ENCODE measurements at places on chromosomes 5 and 9.
A peak's percentile ranks its signal among the peaks of the same experiment; 100 is the strongest.

GRCh38 chr9:126631254-126631653 is 17.5 kb downstream of the LMX1B start:
- no peak for DNase-seq

DNA sequence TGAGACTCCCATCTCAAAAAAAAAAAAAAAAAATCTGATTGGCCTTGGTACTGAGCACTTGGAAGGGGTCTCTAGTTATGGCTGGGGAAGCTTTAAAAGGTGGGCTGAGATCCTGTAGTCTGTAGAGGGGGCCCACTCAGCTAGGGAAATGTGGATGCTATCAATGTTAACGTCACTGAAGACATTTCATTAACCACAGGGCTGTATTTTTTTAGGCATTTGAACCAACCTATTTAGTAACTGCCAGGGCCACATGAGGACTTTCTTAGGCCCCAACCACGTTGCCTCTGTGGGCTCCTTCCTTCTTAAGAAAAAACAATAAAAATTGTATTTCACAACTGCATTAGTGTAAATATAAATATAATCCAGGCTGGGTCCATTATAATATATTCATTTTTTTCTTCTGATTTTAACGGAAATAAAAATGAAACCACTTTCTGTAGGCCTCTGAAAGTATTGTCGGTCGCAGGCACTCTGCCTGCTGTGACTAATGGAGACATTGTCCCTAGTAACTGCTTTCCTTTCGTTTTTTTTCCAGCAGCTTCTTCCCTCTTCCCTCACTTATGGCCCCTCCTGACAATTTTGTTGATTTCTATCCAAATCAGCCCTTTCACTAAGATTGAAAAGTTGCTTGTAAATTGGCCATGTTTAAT is 71.6 kb downstream of the GCNT1 start:
- DNase-seq: no peak

DNA sequence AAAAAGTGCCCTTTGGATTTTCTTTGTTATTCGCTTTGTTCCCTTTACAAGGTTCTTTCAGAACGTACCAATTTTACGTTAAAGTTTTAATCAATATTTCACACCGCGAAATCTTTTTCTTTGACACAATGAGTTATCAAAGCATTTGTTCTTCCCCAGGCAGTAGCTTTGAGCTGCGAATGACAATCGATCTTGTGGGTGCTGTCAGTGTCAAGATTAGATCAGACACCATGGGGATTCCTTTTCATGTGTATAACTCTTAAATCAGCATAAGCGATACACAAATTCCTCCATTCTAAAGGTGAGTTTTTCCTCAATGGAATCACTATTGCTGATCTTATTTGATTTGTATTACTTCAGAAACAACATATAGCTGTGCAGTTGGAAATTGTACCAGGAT is 145.5 kb downstream of the ST8SIA4 start:
- no peak for DNase-seq

DNA sequence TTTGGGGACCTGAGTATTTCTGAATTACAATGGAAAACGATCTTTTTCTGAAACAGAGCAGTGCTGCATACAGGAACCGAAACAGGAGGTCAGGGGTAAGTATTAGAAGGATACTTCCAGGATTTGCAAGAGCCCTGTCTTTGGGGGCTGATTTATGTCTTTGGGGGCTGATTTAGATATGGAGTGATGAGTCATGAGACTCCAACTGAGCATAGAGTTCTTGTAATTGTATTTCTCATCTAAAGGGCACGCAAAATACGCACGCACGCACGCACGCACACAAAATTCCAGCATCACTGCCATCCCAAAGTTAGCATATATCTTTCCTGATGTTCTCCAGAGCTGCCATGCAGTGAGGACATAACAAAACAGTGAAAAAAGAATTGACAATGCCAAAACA is 414.8 kb upstream of the CCNH start:
- DNase-seq: no peak

DNA sequence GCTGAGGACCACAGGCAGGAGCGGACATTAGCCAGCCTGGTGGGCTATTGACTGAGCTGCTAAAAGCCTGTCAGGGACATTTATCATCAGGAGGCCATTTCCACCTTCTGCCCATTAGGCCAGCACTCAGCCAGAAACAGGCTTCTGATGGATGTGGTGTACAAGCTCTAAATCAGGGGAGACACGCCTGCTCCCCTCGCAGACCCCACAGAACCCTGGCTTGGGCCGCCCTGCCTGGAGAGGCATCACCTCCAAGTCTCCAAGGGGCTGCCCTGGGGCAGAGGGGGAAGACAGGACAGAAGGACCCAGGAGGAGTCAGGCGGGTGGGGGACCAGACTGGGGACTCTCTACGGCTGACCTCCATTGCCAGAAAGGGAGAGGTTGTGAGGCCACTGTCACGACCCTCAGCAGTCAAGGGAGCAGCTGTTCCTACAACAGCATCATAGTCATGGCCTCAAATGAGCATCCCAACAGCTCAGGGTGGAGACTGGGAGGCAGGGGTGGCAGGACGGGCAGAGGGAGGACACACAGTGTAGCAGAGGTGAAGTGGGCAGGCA is 24.0 kb upstream of the TRIM14 start:
- DNase-seq: no peak

DNA sequence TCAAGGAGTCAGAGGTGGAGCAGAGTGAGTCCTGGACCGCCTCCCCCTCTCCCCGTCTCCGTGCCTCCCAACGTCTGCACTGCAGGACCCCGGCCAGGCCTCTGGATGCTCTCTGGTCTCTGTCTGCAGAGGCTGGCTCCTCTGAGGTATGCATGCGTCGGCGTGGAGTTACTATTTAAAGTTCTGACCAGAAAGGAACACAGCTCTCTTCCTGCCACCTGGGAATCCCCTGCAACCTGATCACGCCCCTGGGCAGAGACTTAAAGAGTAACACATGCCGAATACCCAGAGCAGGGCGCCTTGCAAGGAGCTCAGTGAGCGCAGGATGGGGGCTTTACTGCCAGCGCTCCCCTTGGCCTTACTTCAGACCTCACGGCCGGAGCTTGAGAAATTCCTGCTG is 16.0 kb downstream of the ANXA6 start:
- no peak for DNase-seq

- no peak for DNase-seq
These were observed 260.3 kb upstream of the DAPK1 start for GRCh38 chr9:87237336-87237735.

GRCh38 chr9:129353697-129354336 is 175.8 kb upstream of the IER5L start:
- DNase-seq: no peak

DNA sequence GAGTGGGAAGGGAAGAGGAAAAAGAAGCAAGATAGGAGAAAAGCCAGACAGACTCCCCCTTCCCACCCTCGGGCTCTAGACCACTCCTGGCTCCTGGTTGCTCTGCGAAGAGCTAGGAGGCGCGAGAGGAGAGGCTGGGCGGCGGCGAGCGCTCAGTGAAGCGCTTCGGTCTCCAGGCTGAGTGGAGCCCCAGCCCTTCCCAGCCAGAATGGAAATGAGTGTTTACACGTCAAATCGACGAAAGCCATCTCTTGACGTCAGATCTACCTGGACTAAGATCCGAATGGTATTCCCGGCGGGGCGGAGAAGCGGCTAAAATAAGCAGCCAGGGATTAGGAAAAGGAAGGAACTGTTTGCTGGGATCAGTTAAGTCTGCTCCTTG is at the start of gene PCSK1:
Gene PCSK1 (minus strand): TSS at position 183 of the 382 bp plus-strand sequence. CDS start 206 bp downstream, outside the sequence.
- peak; percentile 75 for DNase-seq

GRCh38 chr9:95085036-95085770 is 232.3 kb downstream of the FANCC start:
- DNase-seq: no peak

- no peak for DNase-seq
These were observed 19.8 kb downstream of the COL27A1 start for GRCh38 chr9:114174876-114175771.

DNA sequence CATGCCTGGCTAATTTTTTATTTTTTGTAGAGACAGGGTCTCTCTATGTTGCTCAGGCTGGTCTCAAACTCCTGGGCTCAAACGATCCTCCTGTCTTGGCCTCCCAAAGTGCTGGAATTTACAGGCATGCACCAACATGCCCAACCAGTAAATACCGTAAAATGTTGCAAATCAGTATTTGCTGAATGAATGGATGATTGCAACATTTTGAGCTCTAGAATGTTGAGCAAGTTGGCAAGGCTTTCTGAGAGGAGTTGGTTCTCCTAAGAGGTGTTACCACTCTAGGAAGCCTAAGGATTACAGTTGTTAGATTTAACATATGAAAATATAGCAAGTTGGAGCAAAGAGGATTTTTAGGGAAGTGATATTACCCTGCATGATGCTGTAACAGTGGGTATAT is 15.6 kb upstream of the DMXL1 start:
- no peak for DNase-seq

- DNase-seq: peak; percentile 36
These were observed 25.5 kb upstream of the STXBP1 start for GRCh38 chr9:127586537-127586936.

Data from NCI-H446 (cell line).